NCI-H69 (cell line): ENCODE measurements at places on chromosomes 16 and 17.
A peak's percentile ranks its signal among the peaks of the same experiment; 100 is the strongest.

DNA sequence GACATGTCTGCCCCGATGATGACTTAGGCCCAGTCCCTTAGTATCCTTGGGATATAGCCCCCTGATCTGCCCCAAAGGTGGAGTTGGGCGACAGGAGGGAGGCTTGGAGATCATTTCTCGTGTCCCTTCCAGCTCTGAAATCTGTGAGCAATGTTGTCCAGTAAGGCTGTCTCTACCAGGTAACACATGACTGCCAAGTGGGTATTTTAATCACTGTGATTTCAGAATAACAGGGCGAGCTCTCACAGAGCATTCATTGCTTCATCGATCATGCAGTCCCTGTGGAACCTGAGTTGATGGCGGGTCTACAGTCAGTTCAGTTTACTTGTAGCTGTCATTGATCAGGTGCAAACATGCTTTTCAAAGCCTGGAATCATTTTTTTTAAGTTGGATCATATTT lies 39.2 kb downstream of the KSR1 start:
- DNase-seq = peak; percentile 33

- DNase-seq = no peak
These were observed 23.9 kb downstream of the NLRC5 start for GRCh38 chr16:57013229-57013628.

DNA sequence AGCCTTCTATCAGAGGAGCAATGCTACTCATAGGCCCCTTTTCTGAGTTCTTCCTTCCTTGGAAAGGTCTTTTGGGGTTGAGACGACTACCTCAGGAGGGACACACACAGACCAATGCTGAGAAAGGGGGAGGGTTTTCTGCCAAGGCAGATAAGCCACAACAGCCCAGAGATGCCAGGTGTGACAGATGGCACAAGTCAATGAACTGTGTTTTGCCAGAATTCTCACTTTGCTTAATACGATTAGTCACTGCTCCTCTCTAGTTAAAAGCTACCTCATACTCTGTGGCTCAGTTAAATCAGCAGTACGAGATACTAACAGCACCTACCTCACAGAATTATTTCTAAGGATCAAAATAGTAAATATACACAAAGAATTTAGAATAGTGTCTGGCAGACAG lies 8.0 kb downstream of the BRD7 start:
- peak; percentile 5 for DNase-seq

DNA sequence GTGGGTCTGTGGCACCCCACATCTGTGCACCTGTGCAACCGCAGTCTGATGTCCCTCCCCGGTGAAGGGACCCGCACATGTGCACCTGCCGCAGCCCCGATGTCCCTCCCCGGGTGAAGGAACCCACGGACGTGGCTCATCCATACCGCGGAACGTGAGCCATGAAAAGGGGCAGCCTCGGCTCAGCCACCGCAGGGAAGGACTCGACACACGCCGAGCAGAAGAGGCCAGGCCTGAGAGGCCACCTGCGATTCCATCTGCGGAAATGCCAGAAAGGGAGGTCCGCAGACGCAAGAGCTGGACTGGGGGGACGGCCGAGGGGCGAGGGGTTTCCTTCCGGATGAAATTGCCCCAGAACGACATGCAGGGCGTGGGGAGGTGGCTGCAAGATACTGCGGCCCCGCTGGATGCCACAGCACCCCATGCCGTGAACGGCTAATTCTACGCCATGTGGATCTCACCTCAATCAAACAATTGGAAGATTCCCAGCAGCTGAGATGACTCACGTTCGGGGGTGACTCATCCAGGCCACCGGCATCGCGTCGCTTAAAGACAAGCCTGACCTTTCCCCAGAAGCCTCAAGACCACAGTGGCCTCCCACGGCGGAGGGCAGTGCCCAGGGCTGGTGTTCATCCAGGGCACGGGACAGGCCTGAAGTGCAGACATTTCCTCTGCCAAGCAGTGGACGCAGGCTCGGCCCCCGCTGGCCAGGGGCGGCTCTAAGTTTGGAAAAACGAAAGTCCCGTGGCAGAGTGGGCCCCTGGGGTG lies 21.0 kb downstream of the SOX8 start:
- DNase-seq = peak; percentile 60

GRCh38 chr17:4931963-4932362 lies at the start of gene GP1BA:
Gene GP1BA (plus strand): TSS chr17:4932277. CDS start chr17:4932605, 328 bp downstream.
- no peak for DNase-seq

- DNase-seq = no peak
These were observed 400.0 kb downstream of the SOX9 start for GRCh38 chr17:72520665-72521303.

DNA sequence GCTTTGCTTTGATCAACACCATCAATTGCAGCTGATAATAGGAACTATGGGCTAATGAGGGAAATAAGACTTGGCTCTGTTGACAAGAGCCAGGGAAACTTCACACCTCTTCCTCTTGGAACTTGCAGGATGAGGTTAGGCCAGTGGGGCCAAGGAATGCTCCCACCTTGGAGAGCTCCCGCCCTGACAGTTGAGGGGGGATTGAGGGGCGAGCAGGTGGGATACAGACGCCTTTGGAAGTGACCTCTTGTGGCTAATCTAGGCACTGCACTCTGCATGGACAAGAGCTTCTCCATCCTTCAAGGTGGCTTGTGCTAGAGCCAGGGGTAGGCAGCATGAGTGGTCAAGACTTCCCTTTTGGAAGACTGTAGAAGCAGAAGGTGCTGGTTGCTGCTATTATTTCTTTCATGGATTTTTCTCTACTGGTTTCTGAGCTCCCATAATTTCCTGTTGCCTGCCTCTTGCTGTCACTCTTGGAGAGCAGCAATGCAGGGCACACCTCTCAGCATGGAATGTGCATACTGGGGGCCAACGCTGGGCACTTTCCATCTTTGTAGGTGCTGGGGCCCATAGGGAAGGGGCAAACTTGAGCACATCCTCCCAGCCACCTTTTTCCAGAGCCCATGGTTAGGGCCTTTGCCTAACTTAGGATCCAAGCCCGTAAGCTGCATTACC lies 2.3 kb upstream of the PHF12 start:
- DNase-seq = peak; percentile 63

GRCh38 chr16:69345923-69346322 lies 5.7 kb downstream of the TMED6 start:
- DNase-seq = no peak

GRCh38 chr17:43359469-43360110 lies 39.2 kb upstream of the ARL4D start:
- no peak for DNase-seq

DNA sequence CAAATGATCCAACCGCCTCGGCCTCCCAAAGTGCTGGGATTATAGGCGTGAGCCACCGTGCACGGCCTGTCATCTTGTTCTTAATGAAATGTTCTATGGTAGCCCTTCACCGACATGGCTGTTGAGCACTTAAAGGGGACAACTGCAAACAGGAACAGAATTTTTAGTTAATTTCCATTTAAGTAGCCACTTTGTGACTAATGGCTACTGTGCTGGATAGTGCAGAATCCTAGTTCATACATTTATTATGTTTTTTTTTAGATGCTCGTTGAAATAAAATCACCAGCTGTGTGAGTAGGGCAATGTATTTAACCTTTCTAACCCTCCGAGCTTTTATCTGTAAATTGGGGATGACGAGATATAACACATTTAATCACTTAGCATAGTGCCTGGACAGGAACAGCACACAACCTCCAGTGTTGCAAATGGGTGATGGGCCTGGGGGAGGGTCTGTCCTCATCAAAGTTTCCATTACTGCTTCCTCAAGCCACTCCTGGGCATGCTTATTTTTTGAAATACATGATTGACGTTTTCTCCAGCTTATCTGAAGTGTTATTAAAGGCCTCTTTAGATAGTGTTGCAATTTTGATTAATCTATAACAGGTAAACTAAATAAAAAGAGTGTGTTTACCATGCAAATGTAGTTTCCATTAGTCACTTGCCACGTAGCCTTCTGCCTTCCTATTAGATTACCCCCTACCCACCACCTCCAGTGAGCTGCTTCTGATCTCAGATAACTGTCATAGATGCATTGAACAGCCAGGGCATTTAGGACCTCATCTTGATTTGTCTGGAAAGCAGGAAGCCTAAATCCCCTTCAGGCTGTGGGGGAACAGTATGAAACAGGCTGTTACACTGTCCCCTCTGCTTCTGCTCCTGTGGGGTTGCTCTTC lies 42.5 kb upstream of the TANC2 start:
- no peak for DNase-seq

- no peak for DNase-seq
These were observed 17.7 kb downstream of the HID1 start for GRCh38 chr17:74954665-74955421.

DNA sequence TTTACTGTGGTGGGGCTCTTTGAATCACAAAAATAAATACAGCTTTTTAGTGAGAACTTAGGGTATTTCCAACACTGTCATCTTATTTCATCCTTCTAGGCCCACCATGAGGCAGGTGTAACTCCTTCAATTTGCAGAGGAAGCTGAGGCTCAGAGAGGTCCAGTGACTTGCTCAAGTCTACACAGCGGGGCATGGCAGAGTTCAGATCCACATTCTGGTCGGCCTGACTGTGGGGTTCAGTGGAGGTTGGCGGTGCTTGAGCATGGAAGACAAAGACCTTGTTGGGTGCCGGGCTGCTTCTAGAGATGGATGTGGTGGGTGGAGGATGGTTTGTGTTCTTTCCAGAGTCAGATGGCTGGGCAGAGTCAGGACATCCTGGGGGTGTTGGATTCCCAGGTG lies 39.8 kb downstream of the PLCG2 start:
- no peak for DNase-seq

GRCh38 chr17:21030375-21030774 lies 12.4 kb downstream of the USP22 start:
- no peak for DNase-seq

GRCh38 chr17:71922439-71922838 lies 198.4 kb upstream of the SOX9 start:
- peak; percentile 40 for DNase-seq

- DNase-seq = no peak
These were observed 56.5 kb upstream of the ERN1 start for GRCh38 chr17:64186171-64187092.

GRCh38 chr17:35577830-35578196 lies 558 bp downstream of the PEX12 start:
- peak; percentile 25 for DNase-seq

DNA sequence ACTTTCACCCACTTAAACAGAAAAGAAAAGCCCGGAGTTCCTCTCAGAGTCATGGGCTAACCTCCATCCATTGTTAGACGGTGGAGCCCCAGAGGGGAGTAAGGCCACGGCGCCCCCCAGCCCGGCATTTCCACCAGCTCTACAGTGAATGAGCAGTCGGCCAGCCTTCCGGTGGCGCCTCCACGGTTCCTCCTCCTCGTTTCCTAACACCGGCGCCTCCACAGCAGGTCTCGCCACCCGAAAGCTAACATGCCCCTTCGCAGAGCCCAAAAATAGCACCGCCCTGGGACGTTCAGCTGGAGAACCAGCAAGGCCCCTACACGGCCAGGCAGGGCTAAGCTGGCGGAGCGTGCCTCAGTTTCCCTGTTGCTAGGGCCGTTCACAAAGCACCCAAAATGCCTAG lies 858 bp downstream of the MMD start:
- peak; percentile 59 for DNase-seq

DNA sequence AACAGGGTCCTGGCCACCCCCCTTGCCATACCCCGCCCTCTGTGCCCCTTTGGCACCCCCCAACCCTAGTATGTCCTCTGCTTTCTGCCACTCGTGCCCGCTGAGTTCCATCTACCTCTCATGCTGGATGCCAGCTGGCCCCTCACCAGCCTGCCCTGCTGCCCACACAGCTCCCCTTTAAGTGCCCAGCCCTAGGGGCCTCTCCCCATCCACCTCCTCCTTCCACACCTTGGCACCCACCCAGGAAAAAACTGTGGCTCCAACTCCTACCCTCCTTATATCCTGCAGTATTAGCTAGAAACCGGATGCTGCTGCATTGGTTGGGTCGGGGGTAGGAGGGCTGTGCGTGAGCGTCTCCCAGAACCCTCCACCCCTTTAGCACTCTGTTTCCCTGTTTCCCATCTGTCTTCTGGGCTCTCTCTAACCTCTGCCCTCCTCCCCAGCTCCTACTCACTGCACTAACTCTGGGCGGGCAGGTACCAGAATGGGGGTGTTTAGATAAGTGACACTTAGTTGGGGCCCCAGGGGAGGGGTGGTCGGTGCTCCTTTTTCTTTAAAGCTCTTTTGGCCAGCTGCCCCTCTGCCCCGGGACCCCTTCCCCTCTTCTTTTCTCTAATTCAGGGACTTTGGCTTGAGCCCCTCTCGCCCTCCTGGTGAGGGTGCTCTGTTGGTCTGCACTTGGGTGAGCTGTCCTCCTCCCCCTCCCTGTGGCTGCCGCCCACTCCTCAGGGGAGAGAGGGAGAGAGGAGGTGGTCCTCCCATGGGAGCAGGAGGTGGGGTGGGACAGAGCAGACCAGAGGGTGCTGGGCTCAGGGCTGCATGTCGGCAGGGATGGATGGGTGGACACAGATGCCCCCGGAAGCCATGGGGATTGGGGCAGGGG lies 9.9 kb downstream of the NR1D1 start:
- DNase-seq = no peak

- DNase-seq = peak; percentile 17
These were observed 292.5 kb downstream of the RBFOX1 start for GRCh38 chr16:7624871-7625766.

- DNase-seq = no peak
These were observed 27.3 kb downstream of the TTYH2 start for GRCh38 chr17:74240618-74241205.

GRCh38 chr17:7586673-7587419 lies 3.0 kb downstream of the SOX15 start:
- no peak for DNase-seq

DNA sequence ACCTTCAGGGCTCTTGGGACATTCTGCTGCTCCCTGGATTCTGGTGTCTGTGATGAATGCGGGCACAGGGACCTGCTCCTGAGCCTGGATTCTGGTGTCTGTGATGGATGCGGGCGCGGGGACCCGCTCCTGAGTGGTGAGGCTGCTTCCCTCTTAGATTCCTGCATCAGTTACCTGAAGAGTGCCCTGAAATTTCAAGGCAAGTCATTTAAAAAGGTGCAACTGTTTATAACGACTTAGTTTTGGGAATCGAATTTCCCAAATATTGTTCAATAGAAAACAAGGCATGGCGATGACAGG lies 7.0 kb downstream of the TMEM204 start:
- DNase-seq = no peak

- DNase-seq = no peak
These were observed 37.2 kb downstream of the CDK5R1 start for GRCh38 chr17:32523827-32524552.

DNA sequence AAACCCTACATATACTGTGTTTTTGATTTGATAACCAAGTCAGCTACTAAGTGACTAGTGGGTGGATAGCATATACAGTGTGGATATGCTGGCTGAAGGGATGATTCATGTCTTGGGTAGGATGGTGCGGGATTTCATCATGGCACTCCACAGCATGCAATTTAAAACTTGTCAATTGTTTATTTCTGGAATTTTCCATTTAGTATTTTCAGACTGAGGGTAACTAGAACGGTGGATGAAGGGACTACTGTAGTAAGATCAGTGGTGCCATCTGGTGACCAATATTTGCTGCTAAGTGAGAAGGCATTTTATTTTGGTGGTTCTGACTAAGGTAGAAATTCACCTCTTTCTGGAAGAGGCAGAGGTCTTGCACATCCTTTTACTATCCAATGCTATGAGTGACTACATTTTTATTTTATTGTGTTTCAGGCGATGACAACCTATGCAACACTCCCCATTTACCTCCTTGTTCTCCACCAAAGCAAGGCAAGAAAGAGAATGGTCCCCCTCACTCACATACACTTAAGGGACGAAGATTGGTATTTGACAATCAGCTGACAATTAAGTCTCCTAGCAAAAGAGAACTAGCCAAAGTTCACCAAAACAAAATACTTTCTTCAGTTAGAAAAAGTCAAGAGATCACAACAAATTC lies 3.1 kb downstream of the CDC6 start:
- peak; percentile 39 for DNase-seq
